ENCODE measurements at places on chromosomes 11 and 22.

DNA sequence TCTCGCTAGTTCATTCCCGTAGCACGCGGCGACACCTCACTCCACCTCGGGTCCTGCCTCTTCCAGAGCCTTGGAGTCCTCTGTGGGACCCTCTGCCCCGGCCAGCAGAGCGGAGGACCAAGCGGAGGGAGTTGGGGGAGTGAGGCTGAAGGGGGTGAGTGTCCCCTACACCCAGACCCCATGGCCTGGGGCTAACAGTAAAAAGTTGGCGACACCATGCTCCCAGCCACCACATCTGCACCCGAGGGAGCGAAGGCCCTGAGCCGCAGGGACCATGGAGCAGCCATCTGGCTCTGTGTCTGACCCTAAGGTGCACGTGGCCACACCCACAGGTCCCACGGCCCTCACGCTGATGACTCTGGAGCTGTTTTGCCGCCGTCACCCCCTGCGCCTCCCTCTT, 293.8 kb downstream of the BRD1 start:
- no peak for DNase-seq

DNA sequence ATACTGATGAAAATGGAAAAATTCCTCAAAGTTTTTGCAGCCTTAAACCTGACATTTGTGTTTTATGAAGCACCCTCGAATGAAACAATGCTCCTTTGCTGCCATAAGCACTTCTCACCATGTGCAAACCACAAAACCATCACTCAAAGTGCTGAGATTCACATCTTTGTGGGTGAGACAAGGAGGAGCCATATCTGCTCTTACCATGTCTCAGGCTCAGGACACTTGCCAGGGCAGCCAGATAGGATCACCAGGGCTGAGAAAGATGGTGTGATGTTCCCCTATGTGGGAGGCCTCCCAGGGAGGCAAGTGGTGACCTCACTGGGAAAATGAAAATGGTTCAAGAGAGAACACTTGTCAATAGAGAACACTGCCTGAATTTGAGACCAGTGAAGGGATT, 120.4 kb downstream of the CCDC34 start:
- DNase-seq: peak; percentile 52

- peak; percentile 59 for DNase-seq
Observed at GRCh38 chr22:33923660-33924246, 3.5 kb upstream of the LARGE1 start.

- DNase-seq: no peak
Observed at GRCh38 chr22:49608660-49609059, 219.0 kb downstream of the BRD1 start.

DNA sequence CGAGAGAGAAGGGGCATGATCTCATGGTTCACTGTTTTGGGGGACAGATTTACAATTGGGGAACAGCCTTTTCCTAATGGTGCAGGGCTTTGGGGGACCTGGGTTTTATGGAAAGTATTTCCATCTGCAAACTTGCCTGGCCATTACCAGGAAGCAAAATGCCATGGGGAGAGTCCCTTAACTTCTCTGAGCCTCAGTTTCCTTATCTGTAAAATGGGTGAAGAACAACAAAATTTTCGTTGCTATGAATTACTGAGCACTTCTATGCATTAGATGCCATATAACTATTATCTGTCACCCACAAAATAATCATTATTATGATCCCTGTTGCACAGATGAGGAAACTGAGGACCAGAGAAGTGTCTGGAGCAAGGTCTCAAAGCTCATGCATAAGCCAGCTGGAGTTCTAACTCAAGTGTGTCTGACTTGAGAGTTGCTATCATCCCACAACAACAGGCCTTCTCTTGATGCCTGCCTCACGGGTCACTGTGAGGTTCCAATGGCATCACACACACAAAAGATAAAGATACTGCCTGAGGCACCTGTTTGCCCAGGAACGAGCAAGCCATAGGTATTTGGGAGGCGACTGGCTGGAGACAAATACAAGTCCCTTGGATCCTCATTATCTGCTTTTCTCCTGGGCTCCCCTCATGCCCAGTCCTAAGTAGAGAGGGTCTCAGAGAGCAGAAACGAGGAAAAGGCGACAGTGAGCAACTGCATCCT, 15.8 kb downstream of the TPST2 start:
- no peak for DNase-seq

DNA sequence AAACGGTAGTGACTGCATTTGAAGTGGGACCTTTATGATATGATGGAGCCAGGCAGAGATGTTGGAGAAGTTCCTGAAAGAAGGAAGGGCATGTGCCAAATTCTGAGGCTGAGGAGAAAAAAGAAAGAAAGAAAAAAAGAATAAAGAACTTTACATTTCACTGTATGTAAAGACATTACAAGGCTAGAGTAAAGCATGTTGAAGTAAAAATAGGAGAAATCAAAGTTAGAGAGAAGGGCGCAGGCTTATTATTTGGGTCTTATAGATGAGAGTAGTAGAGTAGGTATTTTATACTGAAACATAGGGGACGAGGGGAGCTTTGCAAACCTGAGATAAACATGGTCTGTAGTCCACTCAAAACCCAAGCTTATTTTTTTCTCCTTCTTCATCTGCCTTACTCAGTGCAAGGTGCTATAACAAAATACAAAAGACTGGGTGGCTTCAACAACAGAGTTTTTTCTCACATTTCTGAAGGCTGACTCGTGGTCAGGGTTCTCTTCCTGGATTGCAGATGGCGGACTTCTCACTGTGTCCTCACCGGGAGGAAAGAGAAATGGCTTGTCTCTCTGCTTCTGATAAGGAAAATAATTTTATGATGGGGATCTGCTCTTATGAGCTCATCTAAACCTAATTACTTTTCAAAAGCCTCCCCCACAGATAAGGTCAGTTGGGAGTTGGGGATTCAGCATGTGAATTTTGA, 2.7 kb downstream of the HBG1 start:
- DNase-seq: no peak

DNA sequence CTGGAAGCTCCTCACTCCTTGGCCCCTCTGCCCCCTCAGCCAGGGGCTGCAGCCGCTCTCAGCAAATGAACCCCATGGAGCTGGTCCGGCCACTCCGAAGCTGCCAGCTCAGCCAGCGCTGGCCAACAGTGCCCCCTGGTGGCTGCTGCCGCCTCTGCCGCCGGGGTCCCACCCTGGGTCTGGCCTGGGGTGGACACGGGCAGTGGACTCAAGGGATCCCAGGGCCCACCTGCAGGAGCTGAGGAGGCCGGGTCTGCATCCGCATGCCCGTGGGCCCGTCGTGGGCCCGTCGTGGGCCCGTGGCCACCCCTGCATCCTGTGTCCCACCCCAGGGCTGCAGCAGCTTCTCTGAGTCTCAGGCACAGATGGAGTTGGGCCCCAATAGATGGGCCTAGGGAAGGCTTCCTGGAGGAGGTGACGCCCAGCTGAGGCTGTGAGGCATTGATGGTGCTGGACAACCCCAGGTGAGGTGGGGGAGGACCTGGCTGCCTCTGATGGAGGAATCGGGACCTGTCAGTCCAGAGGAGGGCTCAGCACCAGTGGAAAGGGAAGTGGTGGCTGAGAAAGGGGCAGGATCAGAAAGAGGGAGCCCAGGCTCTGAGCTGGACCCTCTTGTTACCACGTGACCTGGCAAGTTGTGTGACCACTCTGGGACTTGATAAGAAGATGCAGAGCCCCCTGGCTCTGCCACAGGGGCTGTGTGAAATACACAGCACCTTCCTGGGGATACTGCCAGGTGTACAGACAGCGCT, 522.3 kb downstream of the BRD1 start:
- no peak for DNase-seq

GRCh38 chr11:121248496-121248895, 44.1 kb upstream of the SC5D start:
- peak; percentile 46 for DNase-seq

DNA sequence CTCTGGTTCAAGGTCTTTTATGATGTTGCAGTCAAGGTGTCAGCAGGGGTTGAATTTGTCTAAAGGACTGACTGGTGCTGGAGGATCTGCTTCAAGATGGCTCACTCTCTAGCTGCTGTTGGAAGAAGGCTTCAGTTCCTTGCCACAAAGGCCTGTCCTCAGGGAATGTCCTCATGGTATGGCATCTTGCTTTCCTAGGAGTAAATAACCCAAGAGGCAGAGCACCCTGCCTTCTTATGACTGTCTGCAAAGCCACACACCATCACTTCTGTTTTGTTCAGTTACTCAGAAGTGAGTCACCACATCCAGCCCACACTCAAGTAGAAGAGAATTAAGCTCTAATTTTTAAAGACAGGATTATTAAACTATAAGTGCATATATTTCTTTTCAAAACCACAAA, 45.2 kb downstream of the PLAAT5 start:
- peak; percentile 63 for DNase-seq

GRCh38 chr11:116420770-116421528, 351.8 kb downstream of the BUD13 start:
- DNase-seq: peak; percentile 72

- DNase-seq: no peak
Observed at GRCh38 chr11:115552773-115553438, 48.7 kb upstream of the CADM1 start.

Measured in mammary epithelial cell (primary cell).